Right ventricle myocardium inferior (tissue), 1 donor: ENCODE measurements at places on chromosomes 4 and X.

GRCh38 chr4:174274436-174274835 is 9.0 kb downstream of the FBXO8 start:
- DNase-seq = no peak

- no peak for DNase-seq
Observed at GRCh38 chr4:89301003-89301402, 6.6 kb downstream of the GPRIN3 start.

DNA sequence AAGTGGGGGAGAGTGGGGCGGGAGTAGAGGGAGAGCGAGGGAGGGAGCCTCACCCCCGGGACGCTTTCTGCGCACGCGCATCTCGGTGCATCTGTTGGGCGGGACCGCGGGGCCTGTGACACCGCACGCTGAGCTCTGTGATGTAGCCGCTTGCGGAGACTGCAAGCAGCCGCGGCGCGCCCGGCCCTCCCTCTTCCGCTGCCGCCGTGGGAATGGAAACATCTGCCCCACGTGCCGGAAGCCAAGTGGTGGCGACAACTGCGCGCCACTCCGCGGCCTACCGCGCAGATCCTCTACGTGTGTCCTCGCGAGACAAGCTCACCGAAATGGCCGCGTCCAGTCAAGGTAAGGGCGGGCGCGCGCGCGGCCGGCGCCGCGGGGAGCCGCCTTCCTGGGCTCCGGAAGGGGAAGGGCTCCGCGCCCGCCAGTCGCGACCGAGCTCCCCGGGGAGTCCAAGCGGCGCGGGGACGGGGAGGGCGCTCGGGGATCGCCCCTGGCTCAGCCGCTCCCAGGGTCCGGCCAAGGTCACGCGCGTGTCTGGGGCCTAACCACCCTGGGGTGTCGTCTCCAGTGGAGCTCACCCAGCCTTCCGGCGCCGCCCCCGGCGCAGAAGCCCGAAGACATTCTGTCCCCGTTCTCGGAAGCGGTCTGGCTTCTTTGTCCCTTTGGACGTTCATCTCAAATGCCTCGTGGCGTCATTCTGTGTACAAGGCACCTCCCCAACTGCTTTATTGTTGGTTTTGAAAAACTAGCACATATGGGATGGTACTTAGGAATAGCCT is at the start of gene FUNDC2:
FUNDC2 (plus strand) TSS at position 118 of the 782 bp plus-strand sequence; CDS start at position 213, 95 bp downstream.
- DNase-seq = peak; percentile 96

DNA sequence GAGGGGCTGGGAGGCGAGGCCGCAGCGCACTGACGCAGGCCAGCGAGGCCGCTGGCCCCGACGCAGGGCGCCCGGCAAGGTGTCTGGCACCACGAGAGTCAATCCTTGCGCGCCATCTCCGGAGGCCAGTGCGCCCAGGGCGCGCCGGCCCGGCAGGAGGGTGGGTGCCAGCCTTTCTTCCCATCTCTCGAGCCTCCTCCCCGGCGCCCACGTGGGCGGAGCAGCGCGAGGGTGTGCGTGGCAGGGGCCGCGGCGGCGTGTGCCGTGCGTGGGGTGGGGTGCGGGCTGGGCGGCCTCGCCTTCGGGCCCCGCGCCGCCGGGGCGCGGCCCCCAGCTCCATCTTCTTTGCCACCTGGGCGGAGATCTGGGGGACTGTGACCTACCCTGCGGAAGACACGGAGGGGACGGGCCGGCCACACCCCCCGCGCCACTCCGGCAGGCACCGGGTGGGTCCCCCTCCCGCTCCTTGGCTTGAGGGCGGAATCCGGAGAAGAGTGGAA is 877 bp downstream of the JAKMIP1 start:
- DNase-seq = no peak
